Hepatocyte (in vitro differentiated cells): ENCODE measurements at places on chromosomes 7 and 10. TPM values are rescaled to one million over a fixed set of nuclear protein-coding genes. Genes with fewer than 3 reads are reported as not detected.

Gene TPST1
- 81.9 and 85.2 TPM in 2 replicates for polyA plus RNA-seq

Gene SLC16A9
- 1.7 and 2.0 TPM in 2 replicates for polyA plus RNA-seq

Gene PLEKHS1
- not detected in 2 replicates for polyA plus RNA-seq

Gene METTL27
- 6.5 and 11.4 TPM in 2 replicates for polyA plus RNA-seq

Gene SPACDR
- 0.46 TPM in 1 of 2 replicates, not detected in the other for polyA plus RNA-seq

Gene IFIT2
- 2.4 and 2.9 TPM in 2 replicates for polyA plus RNA-seq

Gene PLEKHA1
- 54.0 and 60.2 TPM in 2 replicates for polyA plus RNA-seq

Gene PIK3CG
- 0.25 and 0.56 TPM in 2 replicates for polyA plus RNA-seq

Gene FFAR4
- 0.04 and 0.53 TPM in 2 replicates for polyA plus RNA-seq

Gene TFPI2
- polyA plus RNA-seq, result 52.8 and 87.3 TPM in 2 replicates

Gene PNLIPRP2
- polyA plus RNA-seq, result 16.7 and 23.4 TPM in 2 replicates

Gene KIAA1217
- polyA plus RNA-seq, result 31.6 and 36.7 TPM in 2 replicates

Gene MRLN
- not detected in 2 replicates for polyA plus RNA-seq

Gene ST8SIA6
- 0.10 and 0.94 TPM in 2 replicates for polyA plus RNA-seq

Gene RABGEF1
- 16.3 and 20.6 TPM in 2 replicates for polyA plus RNA-seq

Gene SOSTDC1
- 30.9 and 38.5 TPM in 2 replicates for polyA plus RNA-seq

Gene IQUB
- polyA plus RNA-seq, result 0.79 and 0.97 TPM in 2 replicates

Gene AKAP9
- polyA plus RNA-seq, result 80.5 and 119 TPM in 2 replicates

Gene ELN
- polyA plus RNA-seq, result 37.7 and 42.5 TPM in 2 replicates

Gene NME8
- 0.23 TPM in 1 of 2 replicates, not detected in the other for polyA plus RNA-seq

Gene MMP21
- 0.21 and 0.22 TPM in 2 replicates for polyA plus RNA-seq
